ENCODE measurements at places on chromosomes 7 and 10.

GRCh38 chr7:103240806-103241205 is 56.4 kb upstream of the PMPCB start:
- DNase-seq: no peak

DNA sequence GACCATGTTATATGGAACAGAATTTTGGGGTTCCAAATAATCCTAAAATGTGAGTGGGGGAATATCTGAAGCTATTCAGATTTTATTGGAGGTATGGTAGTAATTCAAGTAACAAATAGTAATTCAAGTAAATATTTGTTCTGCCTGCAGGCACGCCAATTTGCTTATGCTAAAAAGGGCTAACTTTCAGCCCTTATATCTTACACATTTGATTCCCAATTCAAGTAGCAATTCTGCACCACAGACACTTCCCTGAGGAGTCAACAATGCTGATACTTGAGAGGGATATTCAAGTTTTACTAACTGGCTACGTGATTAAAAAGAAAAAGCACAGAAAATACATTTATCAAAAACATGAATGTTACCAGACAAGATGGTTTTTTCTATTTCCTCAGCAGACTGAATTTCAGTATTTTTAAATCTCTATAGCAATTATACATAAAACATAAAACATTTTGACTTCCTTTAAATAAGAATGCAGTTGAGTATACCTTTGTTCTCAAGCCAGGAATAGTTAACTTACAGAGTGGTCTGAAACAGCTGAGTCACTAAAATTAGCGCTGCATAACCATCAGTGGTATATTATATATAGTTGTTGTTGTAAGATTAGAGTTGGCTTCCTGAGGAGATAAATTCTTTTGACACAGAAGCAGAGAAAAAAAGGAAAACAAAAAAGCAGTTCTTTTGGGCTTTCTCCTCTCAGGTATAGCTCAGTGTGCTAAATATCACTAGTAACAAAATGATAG is 33.9 kb downstream of the MTPN start:
- DNase-seq: peak; percentile 35

DNA sequence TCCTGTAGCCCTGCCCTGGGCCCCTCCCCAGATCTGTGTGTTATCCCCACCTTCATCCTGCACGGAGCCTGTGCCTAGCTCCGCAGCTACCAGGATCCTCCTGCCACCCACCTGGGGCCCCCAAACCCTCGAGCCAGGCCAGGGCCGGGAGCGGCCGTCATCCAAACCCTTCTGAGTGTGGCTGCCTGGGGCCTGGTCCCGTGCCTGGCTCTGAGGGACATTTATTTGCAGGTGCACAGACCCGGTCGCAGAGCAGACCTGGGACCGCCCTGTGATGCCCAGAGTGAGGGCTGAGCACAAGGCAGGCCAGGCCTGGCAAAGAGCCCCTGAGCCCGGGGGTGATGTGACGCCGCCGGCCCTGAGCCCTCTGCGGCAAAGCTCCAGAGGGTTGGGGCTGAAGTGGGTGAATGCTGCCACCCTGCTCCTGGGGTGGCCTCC is 27.4 kb upstream of the INPP5A start:
- no peak for DNase-seq

- no peak for DNase-seq
Measured at GRCh38 chr7:40848541-40849221, 713.9 kb downstream of the SUGCT start.

DNA sequence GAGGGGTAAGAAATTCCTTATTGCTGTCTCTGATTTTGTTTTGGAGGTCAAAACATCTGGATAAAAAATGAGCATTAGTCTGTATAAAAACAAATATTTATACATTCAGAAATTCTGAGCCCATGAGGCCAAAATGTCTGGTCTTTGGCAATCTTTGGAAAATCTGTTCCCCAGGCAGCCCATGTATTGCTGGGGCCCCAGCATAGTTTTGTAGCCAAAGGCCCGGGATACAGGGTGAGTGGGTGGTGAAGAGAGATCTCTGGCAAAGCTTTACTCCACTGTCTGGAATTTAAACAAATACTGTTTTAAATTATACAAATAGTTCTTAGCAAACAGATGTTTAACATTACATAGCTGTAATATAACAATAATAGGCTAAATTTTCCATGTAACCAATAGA is 134.7 kb upstream of the GALNT17 start:
- DNase-seq: no peak

GRCh38 chr7:23454881-23455526 is 15.3 kb downstream of the IGF2BP3 start:
- DNase-seq: no peak

DNA sequence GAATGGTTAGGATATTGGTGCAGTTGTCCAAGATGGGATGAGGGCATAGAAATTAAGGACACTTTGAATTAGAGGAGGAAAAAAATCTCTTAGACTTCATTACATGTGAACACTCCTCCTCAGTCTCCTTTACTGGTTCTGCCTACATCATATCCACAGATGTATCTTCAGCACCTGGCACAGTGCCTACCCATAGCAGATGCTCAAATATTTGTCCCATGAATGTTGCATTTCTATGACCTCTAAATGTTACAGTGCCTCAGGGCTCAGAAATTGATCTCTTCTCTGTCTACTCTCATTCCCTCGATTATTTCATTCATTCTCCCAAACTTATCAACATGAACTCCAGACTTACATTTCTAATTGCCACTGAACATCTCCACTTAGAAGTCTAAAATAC is 17.1 kb downstream of the CNNM1 start:
- DNase-seq: no peak

- DNase-seq: no peak
Measured at GRCh38 chr10:129546106-129546505, 79.1 kb downstream of the MGMT start.

GRCh38 chr10:121921238-121921931 is 6.4 kb downstream of the ATE1 start:
- DNase-seq: no peak

GRCh38 chr7:11748884-11749283 is 83.1 kb downstream of the THSD7A start:
- no peak for DNase-seq

All from COLO829 (cell line).